Hematopoietic multipotent progenitor cell treated with erythropoietin and hydrocortisone succinate and interleukin-3 and kit ligand, for 15 days (in vitro differentiated cells): ENCODE measurements at places on chromosomes 5 and 9.

- DNase-seq: no peak
Measured at GRCh38 chr5:75471193-75471592, 40.2 kb downstream of the CERT1 start.

GRCh38 chr5:172943906-172944305, 15.3 kb upstream of the RPL26L1 start:
- DNase-seq: no peak

DNA sequence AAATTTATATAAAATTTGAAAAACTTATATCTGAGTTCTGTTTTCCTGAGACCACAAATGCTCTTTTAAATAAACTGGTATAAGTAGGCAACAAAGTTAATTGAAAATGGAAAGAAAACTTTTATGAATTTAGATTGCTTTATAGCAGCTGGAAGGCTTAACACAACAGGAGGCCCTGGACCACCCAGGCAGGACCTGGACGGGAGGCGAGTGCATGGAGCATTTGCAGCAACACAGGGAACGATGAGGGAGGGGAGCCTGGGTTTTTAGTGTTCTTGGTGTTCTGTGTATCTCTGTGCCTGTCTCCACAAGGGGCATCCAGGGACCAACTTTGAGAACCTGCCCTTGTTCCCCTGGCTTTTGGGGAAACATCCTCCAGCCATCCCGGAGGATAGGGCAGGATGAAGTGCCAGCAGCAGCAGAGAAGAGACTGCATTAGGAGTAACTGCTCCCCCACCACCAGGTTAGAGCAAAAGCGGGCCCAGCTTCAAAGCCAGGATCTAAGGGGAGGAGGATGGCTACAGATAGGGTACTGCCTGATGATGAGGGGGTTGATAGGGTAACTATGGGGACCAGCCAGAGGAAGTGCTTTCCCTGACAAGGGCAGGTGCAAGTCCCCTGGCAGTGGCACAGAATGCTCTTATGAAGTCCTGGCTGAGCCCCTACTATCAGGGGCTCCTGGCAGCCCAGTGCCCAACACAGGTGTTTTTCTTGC, 6.7 kb upstream of the SPATA31E1 start:
- no peak for DNase-seq

- DNase-seq: no peak
Measured at GRCh38 chr9:135308821-135309762, 170.5 kb upstream of the PPP1R26 start.

GRCh38 chr9:69824499-69825252, 4.1 kb downstream of the CFAP95 start:
- DNase-seq: no peak

DNA sequence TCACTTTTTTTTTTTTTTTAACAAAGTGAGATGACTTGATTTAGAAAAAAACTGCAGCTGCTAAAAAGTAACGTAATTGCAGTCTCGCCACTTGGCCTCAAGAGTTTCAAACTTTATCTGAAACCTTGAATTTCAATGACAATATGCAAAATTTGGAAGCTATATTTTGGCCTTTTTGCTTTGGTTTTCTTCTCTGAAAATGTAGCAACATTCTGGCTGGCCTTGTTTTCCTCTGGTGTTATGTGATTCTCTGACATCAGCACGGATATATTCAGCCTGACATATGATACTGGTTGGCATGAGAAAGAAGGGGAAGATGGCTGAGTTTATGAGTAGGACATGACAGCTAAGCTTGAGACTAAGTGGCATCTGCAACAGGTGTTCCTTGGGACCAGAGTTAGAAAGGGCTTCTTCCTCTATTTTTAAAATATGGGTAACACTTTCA, 136.5 kb downstream of the MEF2C start:
- no peak for DNase-seq

- no peak for DNase-seq
Measured at GRCh38 chr5:4204276-4205141, 608.9 kb downstream of the IRX1 start.

- DNase-seq: no peak
Measured at GRCh38 chr5:179427676-179428056, 82.4 kb upstream of the ADAMTS2 start.

DNA sequence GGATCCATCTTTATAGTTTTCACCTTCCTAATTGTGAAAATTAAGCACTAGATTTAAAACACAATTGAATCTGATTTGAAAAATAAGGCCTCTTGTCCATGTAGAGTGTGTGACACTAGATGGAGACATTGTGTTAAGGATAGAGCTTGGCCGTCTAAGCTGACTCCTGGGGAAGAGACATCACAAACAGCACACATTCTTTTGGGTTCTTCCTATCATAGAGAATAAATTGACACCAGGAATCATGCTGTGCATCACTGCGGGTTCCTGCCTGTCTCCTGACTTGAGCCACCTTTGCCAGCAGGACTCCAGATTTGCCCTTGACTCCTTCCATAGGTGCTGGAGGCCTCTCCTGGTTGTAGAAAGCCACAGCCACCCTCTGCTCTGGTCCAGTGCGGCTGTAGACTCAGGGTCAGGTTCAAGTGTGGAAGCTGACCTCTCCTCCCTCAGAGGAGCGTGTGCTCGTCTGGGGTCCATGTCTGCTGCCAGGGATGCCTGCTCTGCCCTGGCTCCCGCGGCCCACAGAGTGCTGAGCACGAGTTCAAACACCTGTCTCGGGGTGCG, 11.2 kb downstream of the ROPN1L start:
- DNase-seq: peak; percentile 49

- DNase-seq: no peak
Measured at GRCh38 chr9:17802249-17802857, 223.5 kb downstream of the SH3GL2 start.

GRCh38 chr9:135703726-135704125, 1.7 kb downstream of the KCNT1 start:
- DNase-seq: no peak

DNA sequence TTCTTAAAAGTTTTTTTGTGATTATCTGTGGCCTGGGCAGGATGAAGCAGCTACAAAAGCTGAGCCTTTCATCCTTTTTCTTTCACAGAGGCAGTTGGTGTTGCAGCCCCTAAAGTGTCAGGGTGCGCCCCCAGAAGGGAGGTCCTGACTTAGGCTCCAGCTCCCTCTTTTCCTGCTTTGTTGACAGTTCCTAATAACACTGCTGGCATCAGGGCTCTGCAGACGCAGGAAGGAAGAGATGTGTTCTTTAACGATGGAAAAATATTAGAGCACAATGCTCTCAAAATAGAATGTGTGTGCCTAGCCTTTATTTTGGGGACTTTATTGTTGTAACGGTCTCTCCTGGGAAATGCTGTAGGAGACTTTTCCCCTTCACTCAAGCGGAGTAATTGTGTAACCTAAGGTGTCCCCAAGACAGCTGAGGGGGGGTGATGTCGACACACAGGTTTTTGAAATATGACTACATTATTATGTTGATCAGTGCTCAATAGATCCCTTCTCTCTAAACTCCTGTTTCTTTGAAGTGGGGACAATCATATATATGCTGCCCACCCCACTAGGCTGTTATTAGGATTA, 135.6 kb downstream of the SEMA6A start:
- DNase-seq: no peak

GRCh38 chr5:100273846-100274580, 261.2 kb upstream of the FAM174A start:
- DNase-seq: no peak

- no peak for DNase-seq
Measured at GRCh38 chr9:8115570-8115969, 316.0 kb upstream of the DMAC1 start.

GRCh38 chr9:72474676-72475075, 46.7 kb upstream of the TMC1 start:
- DNase-seq: no peak

DNA sequence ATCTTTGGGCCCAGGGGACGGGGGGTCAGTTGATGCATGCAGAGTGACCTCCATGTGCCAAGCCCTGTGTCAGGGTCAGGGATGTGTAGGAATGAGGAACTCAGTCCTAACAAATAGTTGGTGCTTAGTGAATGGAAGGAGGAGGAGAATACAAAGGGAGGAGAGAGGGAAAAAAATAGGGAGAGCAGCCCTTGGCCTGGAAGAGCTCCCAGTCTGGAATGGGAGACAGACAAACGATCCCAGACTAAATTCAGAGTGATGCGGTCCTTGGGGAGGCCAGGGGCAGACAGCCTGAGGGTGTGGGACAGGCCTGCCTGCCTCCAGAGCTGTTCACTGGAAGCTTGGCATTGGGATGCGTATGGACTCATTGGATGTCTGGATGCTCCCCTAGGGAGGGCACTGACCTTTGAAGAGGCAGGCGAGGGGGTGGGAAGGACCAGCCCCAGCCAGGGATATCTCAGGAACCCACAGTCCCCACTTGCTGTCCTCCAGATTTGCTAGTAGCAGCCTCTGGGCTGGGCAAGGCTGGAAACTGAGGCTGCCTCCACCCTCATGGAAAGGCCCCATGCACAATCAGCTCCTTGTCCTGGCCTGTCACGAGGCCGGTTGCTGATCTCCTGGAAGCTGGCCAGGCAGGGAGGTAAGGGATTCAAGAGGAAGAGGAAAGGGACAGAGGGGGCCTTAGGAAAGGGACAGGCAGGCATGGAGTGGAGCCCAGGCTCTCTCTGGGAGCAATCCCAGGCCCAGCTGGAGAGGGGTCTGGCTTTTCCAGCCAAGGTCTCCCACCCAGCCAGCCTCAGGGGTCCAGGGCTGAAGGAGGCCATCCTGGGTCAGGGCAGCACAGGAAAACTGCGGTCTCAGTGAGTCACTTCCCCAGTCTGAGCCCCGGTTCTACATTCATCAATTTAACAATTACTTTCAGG, 69.0 kb upstream of the GGTA1 start:
- no peak for DNase-seq

DNA sequence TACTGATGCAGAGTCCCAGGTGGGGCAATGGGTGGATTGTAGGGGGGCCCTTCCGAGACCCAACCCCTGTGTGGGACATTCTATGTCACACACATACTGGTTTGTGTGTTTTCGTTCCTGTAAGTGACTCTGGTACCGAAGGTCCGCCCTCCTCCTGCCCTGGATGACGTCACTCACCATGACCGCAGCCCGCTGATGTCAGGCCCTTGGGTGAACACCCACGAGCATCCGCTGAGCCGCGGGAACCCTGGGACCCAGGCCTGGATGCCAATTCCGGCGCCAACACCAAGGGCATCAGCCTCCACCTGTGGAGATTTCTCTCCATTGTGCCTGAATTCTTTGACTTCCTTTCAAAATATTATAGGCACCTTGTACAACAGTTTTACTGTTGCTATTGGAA, 184.3 kb downstream of the MTRR start:
- no peak for DNase-seq

- no peak for DNase-seq
Measured at GRCh38 chr9:28031521-28032267, 458.4 kb upstream of the C9orf72 start.

DNA sequence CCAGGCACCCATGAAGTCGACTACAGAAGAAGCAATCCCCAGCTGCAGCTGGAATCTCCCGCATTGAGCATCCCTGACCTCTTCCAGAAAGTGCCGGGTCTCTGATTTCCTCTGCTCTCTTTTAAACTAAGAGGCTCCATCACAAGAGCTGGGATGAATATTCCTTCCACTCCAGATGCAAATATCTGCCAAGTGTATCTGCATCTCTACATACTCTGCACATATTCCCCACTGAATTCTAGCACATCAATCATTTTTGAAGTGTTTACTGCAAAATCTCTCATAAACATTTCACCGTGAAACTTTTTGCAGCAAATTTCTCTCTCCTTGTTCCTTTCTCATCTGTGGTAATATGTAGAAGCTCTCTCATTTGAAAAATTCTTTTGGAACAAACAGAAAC, 161.5 kb downstream of the GABRB2 start:
- no peak for DNase-seq

GRCh38 chr5:145587710-145588109, 247.4 kb downstream of the PRELID2 start:
- DNase-seq: no peak

- DNase-seq: peak; percentile 44
Measured at GRCh38 chr5:132065351-132065937, 5.0 kb downstream of the IL3 start.

GRCh38 chr9:106897236-106897635, 34.3 kb downstream of the ZNF462 start:
- no peak for DNase-seq

- DNase-seq: no peak
Measured at GRCh38 chr9:136806067-136806466, 1.7 kb upstream of the RABL6 start.

- no peak for DNase-seq
Measured at GRCh38 chr9:133132174-133132573, 11.1 kb upstream of the RALGDS start.

GRCh38 chr5:58736214-58736613, 153.3 kb downstream of the RAB3C start:
- no peak for DNase-seq

DNA sequence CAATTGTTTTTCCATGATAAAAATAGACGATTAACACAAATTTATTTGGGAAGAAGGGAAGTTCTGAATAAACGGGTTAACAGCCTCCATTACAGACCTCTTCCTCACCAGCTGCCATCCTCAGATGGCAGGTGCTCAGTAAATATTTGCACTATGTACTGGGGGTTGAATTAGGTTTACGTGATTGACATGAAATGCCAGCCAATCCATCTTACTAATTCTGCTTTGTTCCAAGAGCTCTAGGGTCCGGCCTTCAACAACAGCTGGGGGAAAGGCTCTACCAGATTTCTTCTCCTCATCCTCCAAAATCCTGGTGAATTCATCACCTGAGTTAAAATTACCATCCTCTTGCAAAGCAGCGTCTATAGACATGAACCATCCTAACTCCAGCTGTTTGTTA, 104.6 kb downstream of the MTX3 start:
- no peak for DNase-seq

GRCh38 chr5:111135363-111135762, 43.2 kb downstream of the WDR36 start:
- DNase-seq: no peak

- no peak for DNase-seq
Measured at GRCh38 chr5:55485073-55485472, 49.7 kb downstream of the PLPP1 start.

DNA sequence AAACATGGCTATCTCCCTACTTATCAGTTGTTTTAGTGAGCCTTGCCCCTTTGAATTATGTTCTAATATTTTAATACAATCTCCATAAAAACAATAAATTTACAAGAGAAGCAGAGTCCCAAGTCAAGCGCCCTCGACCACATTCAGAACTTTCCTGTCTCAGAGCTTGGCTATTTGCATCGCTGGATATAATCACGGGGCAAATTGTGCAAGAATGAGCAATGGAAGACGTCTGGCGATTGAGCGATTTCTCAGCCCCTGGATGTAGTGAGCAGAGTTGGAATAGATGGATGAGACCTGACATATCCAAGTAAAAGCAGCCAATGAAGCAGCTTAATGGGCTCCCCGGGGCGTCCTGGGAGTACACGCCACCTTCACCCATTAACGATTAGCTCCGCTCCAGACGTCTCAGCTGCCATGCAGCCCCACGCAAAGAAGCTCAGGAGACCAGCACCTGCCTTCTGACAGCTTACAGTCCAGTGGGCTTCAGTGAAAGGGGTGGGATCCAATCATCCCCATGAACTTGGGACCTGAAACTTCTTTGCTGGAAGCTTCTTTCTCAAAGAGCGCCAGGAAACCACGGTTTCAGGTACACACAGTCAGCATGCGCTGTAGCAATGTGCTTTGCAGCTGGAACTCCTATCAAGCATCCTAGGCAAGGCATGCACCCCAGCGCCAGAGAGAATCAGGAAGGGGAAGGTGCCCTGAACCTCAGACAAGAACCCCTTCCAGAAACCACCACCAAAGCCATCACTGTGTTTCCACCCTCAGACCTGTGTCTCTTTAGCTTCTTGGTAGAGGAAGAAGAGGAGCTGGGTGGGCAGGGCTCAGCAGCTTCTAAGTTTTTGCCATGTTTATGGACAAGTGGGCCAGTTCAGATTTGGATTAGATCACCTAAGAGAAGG, 92.0 kb upstream of the IRX4 start:
- DNase-seq: no peak

GRCh38 chr9:27165670-27166069, 56.6 kb downstream of the TEK start:
- DNase-seq: no peak
